ENCODE measurements at places on chromosomes 13 and 19. TPM values are rescaled to one million over a fixed set of nuclear protein-coding genes. Genes with fewer than 3 reads are reported as not detected.

DNA sequence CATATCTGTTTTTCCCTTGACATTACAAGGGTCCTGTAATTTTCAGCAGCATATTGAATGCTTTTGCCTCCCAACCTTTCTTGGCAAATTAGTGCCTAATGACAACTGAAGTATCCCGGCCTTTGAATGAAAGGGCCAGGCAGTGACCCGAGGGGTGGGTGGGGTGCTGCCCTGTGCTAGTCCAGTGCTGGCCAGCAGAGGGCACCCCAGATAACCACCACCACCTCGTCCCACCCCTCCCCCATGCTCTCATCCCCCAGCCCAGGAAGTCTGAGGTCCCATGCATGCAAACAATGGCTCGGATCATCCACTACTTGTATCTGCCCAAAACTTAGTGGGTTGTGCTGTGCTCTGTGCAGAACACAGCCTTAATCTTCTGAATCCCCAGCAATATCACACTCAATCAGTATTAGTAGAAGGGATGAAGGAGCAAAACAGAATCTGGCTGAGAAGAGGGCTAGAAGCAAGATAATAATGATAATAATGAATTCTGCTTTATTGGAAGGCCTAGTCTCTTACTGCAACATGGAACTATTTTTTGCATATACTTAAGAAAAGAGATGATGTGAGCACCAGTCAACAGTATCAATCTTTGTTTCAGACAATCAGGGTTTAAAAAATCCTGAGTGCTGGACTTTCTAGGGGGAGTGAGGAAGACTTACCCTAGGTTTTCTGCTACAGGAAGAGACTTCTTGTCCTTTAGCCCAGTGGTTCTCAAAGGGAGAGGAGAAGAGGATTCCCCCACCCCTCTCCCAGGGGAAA, 3.8 kb downstream of the ATP12A start:
- DNase-seq = peak; percentile 91

GRCh38 chr13:100544866-100545683, 43.5 kb downstream of the GGACT start:
- DNase-seq = no peak

- peak; percentile 88 for DNase-seq
Measured at GRCh38 chr19:4352701-4353121, 9.3 kb downstream of the MPND start.

Gene PABPC3
- polyA plus RNA-seq = 0.02 TPM

DNA sequence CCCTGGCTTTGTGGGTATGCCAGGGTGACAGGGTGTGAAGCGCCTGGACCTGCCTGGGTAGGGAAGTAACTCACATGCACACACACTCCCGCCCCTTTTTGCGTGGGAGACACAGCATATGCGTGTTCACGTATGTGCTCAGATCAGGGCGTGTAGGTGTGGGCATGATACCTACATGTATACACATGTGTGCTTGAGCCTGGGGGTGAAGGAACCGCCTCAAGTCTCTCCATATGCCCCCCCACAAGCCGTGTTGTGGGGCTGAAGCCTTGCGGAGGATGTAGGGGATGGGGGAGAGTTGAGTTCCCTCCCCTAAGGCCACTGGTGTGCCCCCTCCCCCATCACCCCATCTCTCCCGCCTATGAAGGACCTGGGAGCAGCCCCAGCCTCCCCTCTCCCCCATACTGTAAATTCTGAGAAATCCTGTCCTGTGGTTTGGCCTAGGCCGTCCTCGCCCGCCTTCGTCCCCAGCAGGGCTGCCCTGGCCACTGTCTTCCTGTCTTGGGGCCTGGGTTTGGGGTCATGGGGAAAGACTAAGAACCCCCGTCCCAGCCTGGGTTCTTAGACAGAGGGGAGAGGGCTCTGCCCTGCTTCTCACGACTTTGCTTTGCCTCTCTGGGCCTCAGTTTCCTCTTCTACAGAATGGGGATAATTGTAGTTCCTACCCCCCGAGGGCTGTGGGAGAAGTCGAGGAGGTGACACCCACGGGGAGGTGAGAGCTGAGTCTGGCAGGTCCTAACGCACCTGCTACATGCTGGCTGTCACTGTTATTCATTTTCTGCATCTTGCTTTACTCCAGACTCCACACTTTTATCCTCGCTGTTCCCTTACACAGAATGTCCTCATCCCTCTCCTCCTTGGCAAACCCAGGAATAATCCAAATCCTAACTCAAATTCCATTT, 14.3 kb downstream of the ACTL9 start:
- no peak for DNase-seq

All from SK-N-SH (cell line).